ENCODE measurements at places on chromosomes 11 and 22. TPM values are rescaled to one million over a fixed set of nuclear protein-coding genes. Genes with fewer than 3 reads are reported as not detected.

GRCh38 chr11:72598466-72598865 lies 75.8 kb downstream of the PDE2A start:
- no peak for DNase-seq

Gene GGTLC3
- total RNA-seq, result not detected

GRCh38 chr11:117999354-117999993 lies 13.3 kb downstream of the IL10RA start:
- no peak for DNase-seq

Gene GGT1
- 9.0 TPM for total RNA-seq

Gene FAM111B
- 0.89 TPM for total RNA-seq

DNA sequence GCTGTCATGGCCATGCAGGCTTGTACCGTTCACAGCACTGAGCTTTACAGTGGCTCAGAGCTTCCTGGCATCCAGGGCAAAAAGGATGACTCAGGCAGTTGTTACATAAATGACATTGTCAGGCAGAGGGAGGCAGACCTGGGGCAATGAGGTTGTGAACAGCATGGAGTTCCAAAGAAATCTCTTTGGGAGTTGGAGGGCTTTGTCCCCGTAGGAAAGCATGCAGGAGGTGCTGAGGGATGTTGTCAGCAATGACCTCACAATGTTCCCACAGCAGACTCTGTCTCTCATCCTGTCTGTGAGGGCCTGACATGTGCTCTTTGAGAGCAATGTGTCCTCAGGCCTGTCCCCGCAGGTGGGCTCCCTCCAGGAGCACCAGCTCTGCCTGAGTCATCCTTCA lies 25.9 kb upstream of the PDE2A start:
- no peak for DNase-seq

- no peak for DNase-seq
These were observed 23.5 kb downstream of the OR8B12 start for GRCh38 chr11:124519850-124520549.

Gene DLAT
- 19.4 TPM for total RNA-seq

GRCh38 chr11:64848826-64849597 lies 4.6 kb upstream of the CDC42BPG start:
- no peak for DNase-seq

GRCh38 chr11:118643142-118643994 lies 36.0 kb downstream of the PHLDB1 start:
- DNase-seq, result no peak

Gene UBQLN3
- total RNA-seq, result 1.1 TPM

Gene CSTPP1
- total RNA-seq, result 30.4 TPM

- no peak for DNase-seq
These were observed 27.9 kb downstream of the YPEL1 start for GRCh38 chr22:21707677-21708076.

Gene KMT2A
- 132 TPM for total RNA-seq

DNA sequence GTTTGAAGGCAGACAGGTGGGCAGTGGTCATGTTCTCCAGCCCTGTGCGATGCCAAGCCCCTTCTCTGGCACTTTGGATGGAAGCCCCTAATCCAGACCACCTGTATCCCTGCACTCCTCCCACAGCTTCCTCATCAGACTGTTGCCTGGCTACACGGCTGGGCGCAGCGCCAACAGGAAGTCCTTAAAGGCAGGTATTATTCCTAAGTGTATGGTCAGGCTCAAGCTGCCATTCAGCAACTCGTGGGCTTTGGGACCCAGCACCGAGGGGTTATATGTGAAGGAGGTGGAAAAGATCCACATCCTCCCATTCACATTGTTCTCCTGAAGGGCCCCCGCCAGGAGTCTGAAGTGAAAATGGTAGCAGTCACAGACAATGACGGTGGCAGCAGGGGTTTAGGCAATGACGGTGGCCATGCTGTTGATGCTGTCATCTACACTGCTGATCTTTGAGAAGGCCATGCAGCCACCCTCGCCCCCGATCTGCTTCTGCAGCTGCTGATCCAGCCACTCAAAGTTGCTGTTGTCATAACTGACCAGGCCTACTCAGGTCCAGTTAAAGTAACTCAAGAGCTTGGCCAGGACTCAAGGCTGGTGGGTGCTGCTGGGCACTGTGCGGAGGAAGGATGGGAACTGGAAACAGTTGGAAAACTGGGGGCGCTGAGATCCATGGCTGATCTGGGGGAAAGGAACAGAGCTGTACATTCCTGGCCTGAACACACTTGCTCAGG lies 27.7 kb downstream of the OR6Q1 start:
- peak; percentile 61 for DNase-seq

Gene NLRP10
- total RNA-seq, result not detected

GRCh38 chr11:120929664-120930154 lies 94.2 kb upstream of the TBCEL start:
- no peak for DNase-seq

- DNase-seq, result no peak
These were observed 16.5 kb upstream of the PRR5 start for GRCh38 chr22:44685384-44686056.

All from sciatic nerve (tissue), 2 donors.